Tongue (tissue), 3 donors: ENCODE measurements at places on chromosomes 12 and 14. TPM values are rescaled to one million over a fixed set of nuclear protein-coding genes. Genes with fewer than 3 reads are reported as not detected.

The KRT77 gene
- 0.10 TPM for total RNA-seq

The CIROP gene
- not detected for total RNA-seq

The SLC7A8 gene
- 5.6 TPM for total RNA-seq

The CLEC1B gene
- total RNA-seq, result not detected

The LTBP2 gene
- total RNA-seq, result 29.1 TPM

The KRT4 gene
- 420 TPM for total RNA-seq

The P2RX2 gene
- total RNA-seq, result not detected

The LRCOL1 gene
- total RNA-seq, result not detected
